ENCODE measurements at places on chromosomes 12 and 14.
A peak's percentile ranks its signal among the peaks of the same experiment; 100 is the strongest.

DNA sequence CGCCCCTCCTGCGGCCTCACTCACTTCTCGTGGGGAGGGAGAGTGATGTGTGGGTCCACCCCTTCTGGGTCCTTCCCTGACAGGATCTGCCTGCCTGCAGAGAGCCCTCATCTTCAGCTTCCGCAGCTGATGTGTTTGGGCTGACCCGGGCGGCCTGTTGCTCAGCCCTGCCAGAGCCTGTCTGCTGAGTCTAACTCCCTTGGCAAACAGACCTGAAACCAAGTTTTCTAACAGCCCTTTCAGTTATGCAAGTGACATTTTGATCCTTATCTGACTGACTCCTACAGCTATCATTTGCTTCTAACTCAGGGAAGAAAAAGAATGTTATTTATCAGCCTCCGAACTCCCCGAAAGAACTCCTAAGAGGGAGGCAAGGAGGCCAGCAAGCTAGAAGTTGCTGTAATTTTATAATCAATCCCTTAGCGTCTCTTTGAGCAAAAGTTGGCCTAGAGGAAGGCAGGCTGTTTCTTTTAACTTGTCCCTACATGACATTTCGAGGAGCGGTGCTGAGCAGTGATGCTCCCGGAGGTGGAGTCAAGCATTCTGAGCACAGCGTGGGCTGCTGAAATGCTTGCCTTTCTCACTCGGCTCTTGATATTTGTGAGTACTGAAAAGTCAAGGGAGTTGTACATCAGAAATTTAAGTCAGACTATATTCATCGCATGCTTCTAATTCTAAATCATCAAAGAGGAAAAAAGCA is 31.5 kb upstream of the CACNA2D4 start:
- no peak for DNase-seq

GRCh38 chr12:55742719-55743405 is at the start of gene GDF11:
Gene GDF11, plus strand, starts transcription at chr12:55743122. Its CDS starts 195 bp downstream, at chr12:55743317.
- peak; percentile 86 for DNase-seq

GRCh38 chr12:108832730-108833354 is 24.5 kb downstream of the SSH1 start:
- peak; percentile 95 for DNase-seq

GRCh38 chr12:109463756-109464155 is 13.3 kb downstream of the KCTD10 start:
- peak; percentile 57 for DNase-seq

DNA sequence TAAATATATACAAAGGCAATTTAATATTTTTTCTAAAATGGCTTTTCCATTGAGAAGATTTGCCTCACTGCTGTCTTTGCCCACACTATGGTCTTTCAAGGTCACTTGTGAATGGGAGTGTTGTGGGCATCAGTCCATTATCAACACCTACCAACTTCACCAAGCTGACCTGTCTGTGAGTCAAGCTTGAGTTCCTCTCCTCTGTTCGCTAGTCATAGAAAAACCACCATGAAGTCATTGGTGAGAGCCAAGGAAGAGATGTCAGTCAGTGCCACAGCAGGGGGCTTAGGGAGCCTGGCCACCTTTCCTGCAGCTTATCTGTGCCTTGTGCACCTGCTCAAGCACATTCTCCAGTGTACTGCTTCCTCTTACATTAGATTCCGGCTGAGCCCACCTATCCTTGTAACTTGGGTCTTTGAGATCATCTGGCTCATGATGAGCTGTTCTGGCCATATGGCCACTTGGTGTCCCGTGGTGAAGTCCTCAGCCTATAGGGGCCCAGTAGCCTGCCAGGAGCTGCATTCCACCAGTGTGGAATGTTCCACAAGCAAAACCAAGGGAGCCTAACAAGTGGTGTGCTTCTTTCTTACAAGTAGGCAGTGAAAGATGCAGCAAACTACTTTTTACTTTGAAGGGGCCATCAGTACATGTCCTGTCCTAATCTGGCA is 80.8 kb upstream of the C12orf71 start:
- DNase-seq, result peak; percentile 58

- DNase-seq, result no peak
Observed at GRCh38 chr14:47543459-47543858, 131.9 kb downstream of the MDGA2 start.

- no peak for DNase-seq
Observed at GRCh38 chr12:3611860-3612703, 121.1 kb downstream of the PRMT8 start.

GRCh38 chr12:3097836-3098235 is 20.7 kb downstream of the TSPAN9 start:
- DNase-seq, result no peak

GRCh38 chr12:107450541-107450940 is 235.1 kb upstream of the PWP1 start:
- no peak for DNase-seq

- DNase-seq, result no peak
Observed at GRCh38 chr12:130446846-130447654, 109.4 kb downstream of the PIWIL1 start.

- no peak for DNase-seq
Observed at GRCh38 chr14:92733007-92733406, 15.4 kb downstream of the LGMN start.

- peak; percentile 97 for DNase-seq
Observed at GRCh38 chr14:21071225-21072030, 1.3 kb downstream of the ARHGEF40 start.

GRCh38 chr12:104583301-104583700 is 126.6 kb downstream of the CHST11 start:
- DNase-seq, result no peak

DNA sequence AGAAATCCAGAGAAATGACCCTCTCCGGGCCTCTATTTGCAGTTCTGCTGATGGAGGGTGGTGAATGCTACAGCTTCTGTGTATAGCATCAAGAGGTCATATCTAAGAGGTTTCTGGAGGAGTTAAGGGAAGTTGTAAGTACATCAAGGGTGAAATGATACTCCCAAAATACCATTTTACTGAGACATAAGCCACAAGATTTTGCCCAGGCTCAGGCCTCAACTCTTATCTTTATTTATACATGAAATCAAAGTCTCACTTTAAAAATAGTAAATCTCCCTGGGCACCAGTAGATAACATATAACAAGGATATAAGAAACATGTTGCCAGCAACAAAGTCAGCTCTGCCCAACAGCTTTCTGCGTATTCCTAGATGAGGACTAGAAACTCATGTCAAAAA is 40.4 kb downstream of the NIN start:
- DNase-seq, result no peak

DNA sequence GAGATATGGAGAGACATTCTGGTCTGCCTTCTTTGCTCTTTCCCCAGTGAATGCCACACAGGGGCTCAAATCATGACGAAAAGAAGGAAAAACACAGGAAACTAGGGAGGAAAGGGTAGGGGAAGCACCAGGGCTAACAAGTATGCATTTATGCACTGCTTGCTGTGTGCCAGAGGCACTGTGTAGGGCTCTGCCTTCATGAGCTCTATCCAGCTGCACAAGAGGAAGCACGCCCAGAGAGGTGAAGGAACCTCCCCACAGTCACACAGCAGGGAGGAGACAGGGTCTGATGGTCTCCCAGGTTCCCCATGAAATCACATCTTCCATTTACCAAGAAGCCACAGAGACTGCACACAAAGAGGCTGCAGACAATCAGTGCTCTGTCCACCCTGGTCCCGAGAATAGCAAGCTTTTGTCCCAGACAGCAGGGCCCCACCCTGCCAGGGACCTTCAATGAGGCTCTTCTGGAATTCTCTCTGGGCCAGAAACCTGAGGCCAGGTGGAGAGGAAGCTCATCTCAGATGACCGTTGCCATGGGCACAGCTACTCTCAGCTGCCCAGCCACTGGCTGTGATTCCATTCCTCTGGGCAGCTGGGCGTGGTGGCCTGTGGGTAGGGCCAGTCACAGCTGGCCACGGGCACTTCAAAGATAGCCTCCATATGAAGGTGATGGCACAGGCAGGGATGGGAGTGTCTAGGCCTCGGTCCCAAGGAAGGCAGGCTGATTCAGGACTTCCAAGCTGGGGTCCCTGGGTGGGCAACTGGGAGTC is 7.3 kb upstream of the TRPV4 start:
- DNase-seq, result no peak

DNA sequence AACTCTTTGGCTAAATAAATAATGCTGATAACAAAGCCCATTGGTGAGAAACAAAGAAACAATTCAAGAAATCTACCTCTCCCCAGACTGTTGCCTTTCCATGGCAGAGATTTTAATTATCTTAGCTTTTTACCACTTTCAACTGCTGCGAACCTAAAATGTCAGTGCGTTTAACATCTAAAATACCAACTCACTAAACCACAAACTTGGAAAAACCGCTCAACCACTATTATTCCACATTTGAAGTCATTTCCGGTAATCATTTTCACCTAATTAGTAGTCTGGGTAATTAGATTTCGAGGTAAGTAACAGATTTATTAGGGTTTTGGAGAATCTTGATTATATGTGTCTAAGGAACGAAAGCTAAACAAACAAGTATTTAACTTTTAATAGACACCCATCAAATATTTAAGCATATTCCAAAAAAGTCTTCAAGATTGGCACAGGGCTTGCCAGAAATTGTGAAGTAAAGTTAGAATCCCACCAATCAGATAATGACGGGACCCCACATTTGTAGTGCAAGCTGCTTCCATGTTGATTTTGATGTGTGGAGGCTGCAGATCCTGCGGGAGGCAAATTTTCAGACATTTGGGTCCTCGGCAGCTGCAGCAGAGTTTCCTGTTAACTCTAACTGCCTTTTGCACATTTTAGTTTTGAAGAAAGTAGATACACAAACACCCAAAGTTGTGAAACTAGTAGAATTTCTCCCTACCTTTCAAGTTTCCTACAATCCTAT is 4.1 kb downstream of the OTX2 start:
- no peak for DNase-seq

DNA sequence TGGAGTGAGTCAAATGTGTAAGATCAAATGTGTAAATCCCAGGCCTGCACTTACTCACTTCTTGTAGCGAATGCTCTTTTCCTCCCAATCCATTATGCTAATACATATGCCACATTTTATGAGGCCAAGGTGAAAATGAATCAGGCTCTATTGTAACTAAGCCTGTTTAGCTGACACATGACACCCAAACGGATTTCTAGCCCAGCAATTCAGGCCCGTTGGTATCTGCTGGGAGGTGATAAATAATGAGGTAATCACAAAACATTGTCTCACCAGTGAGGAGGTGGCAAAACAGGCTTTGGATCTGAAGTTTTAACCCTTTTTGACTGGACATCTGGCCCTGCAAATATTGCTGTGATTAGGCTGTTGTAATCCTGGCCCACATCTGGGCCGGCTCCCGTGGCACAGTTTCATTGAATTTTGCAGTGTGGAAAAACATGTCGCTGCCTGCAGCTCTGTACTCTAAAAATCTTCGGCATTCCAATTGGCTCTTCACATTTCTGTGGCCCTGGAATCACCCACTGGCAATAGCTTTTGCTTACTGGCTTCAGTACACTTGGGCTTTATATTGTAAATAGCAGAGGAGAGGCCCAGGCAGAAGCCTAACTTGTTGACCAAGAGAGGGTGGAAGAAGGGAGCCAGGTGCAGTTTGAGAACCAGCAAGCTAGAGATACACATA is 106.1 kb downstream of the PAX9 start:
- no peak for DNase-seq

- peak; percentile 80 for DNase-seq
Observed at GRCh38 chr12:84637926-84638325, 274.7 kb downstream of the SLC6A15 start.

DNA sequence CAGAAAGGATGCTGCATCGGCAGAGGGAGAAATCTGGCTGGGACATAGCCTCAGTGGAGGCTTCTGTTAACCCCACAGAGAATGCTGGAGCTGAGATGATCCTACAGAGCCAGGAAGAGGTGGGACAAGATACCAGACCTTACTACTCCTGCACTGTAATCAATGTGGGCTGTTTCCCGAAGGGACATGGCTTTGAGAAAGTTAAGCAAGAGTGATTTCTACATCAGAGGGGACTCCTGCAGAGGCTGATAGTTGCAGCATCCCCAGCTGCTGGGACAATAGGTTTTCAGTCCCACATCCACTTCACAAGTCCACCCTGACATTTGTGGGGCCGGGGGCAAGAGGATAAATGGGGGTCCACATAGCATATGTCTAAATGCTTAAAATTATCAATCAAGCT is 22.5 kb upstream of the CMKLR1 start:
- no peak for DNase-seq

- peak; percentile 59 for DNase-seq
Observed at GRCh38 chr12:31558521-31558920, 32.4 kb downstream of the DENND5B start.

DNA sequence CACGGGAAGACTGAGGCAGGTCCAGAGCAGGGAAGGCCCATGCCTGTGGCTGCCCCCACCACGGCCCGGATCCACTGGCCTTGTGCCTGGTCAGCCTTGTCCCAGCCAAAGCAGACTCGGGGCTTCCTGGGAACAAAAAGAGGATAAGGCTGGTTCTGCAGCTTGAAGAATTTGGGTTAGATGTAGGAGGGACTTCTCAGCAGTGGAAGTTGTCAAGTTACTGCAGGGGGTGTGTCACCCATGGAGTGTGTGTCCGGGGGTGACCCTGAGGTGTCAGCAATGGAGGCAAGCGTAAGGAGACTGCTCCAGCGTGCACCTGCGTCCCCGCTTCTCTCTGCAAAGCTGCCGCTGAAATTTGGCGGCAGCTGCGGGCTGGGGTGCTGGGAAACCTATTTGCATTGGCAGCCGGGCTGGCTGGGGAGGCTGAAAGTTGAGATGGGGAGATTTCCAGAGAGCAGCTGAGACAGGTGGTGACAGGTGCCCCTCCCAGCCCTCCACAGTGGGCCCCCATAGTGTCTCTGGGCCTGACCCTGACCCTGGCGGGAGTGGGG is 12.5 kb upstream of the TNFAIP2 start:
- no peak for DNase-seq

- peak; percentile 45 for DNase-seq
Observed at GRCh38 chr12:127888943-127889719, 377.8 kb upstream of the TMEM132C start.

DNA sequence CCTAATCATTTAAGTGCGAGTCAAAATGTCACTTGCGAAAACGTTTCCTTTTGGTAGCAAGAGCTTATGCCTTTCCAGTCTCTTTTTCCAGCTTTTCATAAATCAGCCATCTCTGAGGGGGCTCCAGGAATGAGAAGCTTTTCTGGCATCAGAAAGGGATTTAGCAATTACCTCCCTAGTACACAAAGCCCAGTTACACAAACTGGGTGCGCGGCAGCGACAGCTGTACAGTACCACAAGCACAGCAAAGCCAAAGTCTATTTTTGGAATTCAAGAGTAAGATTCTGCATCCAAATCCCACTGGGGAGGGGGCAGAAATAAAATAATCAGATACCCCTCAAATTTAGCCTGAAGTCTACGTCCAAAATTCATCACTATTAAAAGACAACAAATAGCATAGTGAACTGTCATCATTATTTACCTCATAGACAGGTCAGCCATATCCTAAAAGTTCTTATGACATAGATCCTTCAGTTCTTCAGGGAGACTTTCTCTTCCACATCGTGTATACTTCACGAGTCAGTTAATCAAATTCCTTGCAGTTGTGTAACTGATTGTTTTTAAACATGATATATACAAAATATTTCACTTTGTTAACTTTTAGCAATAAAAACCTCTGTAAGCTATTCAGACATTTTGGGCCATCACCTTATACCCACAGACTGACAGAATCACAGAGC is 150.8 kb downstream of the TTC7B start:
- no peak for DNase-seq

DNA sequence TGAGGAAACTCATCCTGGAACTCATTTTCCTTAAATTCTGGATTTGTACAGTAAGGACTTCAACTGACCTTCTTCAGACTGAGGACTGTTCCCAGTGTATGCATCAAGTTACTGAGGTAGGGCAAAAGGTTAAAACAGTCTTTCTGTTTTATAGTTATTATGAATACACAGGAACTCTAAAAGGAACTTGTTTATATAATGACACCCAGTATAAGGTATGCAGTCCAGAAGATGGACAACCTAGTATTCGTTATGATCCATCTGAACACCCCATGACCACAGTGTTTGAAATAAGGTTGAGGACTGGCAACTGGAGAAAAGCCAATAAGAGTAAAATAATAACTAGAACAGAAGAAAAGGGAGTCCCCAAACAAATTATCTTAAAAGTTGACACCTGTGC is 779.9 kb upstream of the TMEM132C start:
- no peak for DNase-seq

Measured in fibroblast of skin of scalp (primary cell).